ENCODE measurements at places on chromosomes 3 and 15.

- peak; percentile 23 for DNase-seq
These were observed 64.2 kb downstream of the TBC1D5 start for GRCh38 chr3:17678116-17678741.

GRCh38 chr15:68852461-68852860 is 31.8 kb upstream of the ANP32A start:
- DNase-seq = no peak

DNA sequence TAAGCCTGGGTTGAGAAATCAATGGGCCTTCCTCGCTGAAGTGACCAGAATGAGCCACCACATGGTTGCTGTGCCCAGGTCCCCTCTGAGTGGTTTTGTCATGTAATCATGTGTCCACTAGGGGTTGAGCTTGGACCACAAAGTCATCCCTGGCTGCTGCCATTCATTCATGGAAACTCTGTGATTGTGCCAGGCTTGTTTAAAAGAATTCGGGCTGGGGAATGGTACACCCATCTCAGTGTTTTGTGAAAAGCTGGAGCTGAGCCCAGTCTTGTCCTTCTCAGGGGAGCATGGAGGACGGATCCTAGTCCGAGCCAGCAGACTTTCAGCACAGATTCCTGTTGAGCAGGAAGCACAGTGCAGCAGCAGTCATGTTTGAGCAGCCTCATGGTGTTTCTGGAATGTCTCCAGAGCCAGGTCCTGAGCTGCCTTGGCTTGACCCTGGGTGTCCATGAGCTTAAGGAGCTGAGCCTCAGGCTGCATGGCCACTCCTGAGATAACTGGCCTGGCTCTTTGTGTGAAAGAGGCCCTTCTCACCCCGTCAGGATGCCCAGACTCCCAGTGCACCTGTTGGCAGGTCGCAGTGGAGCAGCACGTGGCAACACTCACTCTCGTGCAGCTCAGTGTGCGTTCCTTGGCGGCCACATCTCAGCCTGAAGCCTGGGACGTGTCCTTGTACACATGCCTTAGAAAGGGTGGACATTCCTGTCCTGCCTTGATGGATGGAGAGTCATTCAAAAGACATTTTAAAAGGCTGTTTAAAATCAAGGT is 260.3 kb upstream of the TPM1 start:
- peak; percentile 94 for DNase-seq

DNA sequence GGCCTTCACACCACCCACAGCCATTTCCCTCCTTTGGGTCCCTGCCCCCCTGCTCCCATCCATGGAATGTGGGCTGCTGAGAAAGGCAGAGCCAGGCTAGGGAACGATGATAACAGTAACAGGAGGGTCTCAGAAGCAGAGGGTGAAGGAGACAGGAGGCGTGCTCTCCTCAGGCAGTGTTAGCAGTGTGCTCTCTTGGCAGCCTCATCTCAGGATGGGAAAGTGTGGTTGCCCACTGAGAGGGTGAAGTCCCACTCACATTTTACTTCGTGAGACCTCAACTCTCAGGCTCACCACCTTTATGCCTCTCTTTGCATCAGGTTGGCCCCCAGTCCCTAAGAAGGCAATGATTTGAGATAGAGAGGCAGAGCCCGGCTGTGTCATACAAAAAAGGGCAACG is 24.5 kb downstream of the TIGIT start:
- DNase-seq = no peak

DNA sequence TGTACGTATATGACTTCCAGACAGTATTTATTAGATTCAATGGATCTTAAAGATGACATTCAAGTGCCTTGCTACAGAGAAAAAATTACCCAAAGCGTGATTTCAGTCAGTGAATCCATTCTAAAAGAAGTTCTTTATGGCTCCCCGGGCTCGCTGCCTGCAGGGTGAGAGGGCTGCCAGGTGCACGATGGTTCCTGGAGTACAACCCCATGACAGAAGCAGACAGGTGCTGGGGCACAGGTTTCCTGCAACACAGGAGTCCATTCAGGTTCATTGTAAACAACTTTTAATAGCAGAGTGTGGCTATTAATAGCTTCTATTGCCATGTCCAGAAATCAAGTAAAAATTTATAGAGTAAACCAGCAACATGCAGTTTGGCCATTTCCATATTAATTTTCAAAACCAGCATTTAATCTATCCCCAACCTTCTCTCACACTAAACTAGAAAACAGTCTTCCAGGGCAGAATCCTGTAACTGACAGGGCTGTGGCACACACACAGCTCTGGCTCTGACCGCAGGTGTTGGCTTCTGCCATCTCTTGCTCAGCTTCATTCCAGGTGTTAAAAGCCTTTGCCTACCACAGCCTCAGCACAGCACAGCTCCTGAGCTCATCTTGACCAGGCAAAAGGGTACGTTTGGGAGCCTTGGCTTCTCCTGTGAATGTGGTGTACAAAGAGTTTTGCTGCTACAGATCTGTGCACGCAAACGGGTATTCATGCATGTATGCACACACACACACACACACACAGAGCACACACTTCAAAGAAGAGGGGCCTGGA is 185.9 kb downstream of the MEX3B start:
- no peak for DNase-seq

- DNase-seq = no peak
These were observed 22.9 kb downstream of the PDIA5 start for GRCh38 chr3:123089611-123090331.

Data from dermis blood vessel endothelial cell (primary cell).